ENCODE measurements at places on chromosomes 4 and X.

- no peak for DNase-seq
Observed at GRCh38 chrX:9525511-9526248, 60.8 kb downstream of the TBL1X start.

- no peak for DNase-seq
Observed at GRCh38 chr4:80036949-80037685, 35.9 kb downstream of the ANTXR2 start.

GRCh38 chr4:137376312-137376711, 156.0 kb downstream of the PCDH18 start:
- no peak for DNase-seq

DNA sequence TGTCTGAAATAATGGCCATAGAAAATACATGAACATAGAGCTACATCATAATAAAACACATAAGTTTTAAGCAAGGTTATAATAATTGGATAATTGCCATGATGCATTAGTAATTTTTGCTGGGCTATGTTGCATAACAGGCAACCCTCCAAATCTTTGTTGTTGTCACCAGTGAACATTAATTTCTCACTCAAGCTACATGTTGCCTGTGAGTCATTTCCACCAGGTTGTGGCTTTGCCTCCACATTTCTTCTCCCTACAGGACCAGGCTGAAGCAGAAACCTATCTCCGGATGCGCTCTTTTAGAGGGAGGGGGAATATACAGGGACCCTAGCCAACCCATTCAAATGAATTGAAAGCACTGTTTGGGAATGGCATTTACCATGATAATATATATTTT, 347.7 kb downstream of the GABRG1 start:
- DNase-seq = no peak

DNA sequence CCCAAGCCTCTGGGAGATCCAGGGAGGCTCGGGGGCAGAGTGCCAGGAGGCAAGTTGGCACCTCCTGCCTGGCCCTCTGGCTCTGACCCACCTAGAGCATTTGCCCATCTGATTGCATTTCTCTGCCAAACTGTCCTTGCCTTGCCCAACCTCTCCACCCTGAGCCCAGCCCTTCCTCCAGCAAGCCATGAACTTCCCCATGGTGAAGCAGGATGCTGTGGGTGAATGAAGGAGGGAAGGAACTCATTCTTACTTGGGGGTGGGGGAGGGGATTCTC, 9.3 kb upstream of the CNGA2 start:
- no peak for DNase-seq

DNA sequence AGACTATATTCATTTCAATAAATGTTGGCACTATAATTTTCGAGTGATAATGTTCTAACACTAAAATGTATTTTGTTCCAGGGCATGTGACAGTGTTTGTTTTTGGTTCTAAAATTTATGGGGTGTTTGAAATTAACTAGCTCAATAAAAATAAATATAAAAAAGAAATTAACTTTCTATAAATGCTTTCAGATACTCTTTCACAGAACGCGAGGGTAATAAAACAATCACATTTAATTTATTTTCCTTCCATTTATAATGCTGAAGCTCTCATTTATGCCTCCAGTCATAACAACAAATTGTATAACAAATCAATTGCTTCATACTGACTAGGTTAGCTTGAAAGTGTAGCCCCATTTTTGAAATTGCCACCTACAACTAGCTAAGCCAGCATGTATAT, 122.4 kb upstream of the GPM6A start:
- no peak for DNase-seq

DNA sequence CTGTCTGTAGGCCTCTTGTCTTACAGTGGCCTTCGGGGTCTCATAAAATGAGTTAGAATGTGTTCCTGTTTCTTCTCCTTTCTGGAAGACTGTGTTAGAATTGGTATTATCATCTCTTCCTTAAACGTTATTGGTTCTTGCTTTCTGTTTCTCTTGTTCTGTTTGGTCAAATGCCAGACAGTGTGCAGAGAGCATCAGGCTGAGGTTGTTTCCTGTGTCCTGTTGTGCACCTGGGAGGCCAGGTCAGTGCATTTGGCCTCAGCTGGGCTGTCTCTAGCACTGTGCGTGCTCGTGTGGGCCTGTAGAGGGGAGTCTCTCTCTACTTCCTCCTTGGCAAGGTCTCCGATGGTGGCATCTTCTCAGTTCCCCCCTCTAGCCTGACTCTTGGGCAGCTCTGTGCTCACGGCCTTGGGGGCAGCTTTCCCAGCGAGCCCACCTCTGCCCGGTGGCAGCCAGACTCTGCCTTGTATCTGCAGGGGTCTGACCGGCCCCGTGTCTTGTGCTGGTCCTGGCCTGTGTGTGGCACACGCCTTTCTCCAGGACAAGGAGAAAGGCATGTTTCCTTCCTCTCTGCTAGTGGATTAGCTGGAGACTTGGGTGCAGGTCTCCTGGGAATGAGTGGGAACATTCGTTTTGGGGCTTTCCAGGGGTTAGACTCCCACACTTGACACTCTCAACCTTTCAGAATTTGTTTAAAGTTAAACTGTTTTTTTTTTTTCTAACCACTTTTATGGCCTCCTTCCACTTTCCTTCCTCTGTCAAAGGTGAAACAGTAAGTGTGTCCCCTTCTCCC, 62.3 kb downstream of the FAM193A start:
- no peak for DNase-seq

DNA sequence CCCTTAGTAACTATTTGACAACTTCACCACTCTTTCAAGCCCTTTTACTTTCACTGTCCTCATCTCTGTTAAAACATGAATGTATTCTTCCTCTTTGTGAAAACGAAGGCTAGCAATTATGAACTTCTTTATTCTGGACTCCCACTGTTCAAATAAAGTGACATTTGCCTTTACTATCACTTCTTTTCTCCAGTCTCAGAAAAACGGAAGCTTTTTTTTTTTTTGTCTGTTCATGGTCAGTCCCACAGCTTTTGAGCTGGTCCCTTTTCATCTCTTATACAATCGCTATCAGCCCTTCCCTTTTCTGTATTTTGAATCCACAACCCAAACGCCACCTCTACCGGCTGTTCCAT, 327.7 kb downstream of the DKK2 start:
- DNase-seq = no peak

DNA sequence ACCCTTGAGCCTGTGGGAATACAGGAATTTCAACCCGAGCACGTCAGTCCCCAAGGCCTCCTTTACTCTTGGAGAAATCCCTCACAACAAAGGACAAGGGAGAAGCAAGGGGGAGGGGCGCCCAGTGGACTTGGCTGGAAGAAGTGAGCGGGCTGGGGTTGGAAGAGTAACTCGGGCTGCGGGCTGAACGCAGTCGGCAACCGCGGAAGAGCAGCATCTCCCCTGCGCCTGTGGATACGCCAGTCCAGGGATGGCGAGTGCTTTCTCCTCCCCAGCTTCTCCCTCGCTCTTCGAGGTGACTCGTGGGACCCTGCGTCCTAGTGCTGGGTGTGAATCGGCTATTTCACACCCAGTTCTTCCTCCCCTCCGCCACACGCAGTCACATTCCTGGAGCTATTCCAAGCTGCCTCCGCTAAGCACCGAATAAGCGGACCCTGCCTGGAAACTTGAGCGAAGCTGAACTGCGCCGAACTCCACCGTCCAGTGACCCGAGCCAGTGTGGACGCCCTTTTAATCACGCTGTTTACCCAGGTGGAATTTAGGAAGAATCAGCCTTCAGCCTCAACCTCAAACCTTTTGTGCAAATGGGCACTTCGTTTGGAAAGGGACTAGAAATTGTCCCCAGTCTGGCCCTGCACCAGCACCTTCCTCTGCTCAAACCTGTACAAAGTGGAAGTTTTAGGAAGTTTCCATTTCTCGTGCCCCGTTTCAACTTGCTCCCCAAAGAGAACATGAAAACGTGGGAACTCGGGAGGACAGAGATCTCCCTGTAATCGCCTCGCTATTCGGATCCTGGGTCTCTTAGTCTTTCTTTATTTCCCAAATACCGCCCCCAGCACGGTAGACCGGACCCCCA, 64.3 kb upstream of the WDR17 start:
- DNase-seq = no peak

GRCh38 chr4:81164126-81164525, 50.9 kb downstream of the PRKG2 start:
- no peak for DNase-seq

DNA sequence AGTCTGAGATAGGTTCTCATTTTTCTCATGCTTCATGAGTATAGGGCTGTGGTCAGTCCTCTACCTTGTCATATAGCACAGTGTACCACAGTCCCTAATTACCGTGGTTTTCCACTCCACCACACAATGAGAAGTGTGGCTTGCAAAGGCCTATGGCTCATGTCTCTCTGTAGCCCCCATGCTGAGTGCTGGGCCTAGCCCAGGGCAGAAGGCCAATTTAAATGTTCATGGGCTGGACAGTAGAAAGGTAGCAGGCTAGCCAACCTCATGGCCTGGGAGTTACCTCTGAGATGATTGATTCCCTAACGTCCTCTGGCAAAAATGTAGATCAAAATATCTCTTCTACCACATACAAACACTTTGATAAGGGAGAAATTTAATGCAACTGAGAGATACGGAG, 222.5 kb downstream of the AFF2 start:
- DNase-seq = no peak

- DNase-seq = no peak
Observed at GRCh38 chrX:116628464-116628863, 165.7 kb upstream of the CT83 start.

DNA sequence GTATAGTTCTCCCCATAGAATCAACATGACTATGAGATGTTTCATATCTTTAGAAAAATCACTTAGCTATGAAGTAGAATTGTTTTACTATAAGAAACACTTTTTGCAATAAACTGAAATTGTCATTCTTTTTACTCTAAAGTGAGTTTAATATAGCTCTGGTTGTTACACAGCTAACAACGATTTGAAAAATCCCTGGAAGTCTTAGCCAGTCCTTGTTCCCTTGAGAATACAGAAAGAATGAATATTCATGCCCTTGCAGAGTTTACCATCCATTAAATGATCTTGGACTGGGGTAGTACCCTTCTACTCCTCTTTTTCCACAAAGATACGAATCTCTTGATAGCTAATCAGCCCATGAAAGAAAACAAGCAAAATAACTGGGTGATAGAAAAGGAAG, 141.8 kb downstream of the JADE1 start:
- no peak for DNase-seq

- no peak for DNase-seq
Observed at GRCh38 chr4:896216-896615, 35.9 kb downstream of the GAK start.

DNA sequence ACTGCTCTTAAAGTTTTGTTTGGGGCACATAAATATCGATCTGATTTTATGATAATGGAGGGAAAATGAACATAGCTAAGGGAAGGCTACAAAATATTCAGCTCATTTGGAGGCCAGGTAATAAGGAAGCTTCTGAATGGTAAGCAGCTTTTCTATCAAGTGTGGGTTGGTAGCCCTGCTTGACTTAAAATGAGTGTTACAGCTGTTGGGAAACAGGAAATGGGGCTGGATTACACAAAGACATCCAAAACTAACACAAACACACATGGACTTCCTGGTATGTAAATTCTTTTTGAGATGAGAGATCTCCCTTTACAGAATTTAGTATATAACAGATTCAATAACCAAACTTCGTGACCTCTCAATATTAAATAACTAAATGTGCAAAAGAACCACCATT, 58.0 kb downstream of the FGF16 start:
- DNase-seq = no peak

DNA sequence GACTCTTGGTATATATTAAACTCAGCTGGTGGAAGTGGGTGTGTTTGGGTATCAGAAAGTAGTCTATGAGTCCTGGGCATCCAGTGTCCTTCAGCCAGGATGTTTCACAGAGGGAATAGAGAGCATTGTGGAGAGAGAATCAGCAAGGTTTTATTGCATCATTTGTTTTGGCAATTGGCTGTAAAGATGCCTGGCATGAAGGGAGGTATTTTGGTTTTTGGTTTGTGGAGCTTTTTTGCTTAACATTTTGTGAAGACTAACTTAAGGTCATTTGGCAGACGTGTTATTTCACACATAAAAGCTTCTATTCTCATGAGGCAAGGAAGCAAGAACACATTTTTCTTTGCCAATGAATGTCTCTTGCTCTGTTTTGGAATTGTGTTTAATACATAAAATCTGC, 71.1 kb downstream of the DCLK2 start:
- DNase-seq = no peak

- no peak for DNase-seq
Observed at GRCh38 chr4:56680266-56680665, 830 bp downstream of the HOPX start.

- DNase-seq = no peak
Observed at GRCh38 chr4:103204111-103204510, 6.0 kb upstream of the CENPE start.

DNA sequence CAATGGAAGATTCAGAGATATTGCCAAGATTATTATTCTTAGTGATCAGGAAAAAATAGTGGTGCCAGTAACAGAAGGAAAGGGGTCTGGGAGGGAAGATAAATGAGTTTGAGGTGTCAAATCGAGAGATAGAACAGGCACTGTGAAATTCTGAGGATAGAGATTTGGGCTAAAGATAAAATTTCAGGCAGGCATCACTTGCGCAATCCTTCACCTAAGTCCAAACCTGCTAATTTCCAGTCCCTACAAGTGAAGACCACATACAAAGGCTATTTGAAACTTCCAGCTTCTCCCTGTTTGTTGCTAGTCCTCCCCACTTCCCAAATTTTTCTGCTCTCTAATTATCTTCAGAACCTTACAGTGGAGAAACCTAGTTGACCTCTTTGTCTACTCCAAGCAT, 494.6 kb downstream of the MAGEE1 start:
- no peak for DNase-seq

DNA sequence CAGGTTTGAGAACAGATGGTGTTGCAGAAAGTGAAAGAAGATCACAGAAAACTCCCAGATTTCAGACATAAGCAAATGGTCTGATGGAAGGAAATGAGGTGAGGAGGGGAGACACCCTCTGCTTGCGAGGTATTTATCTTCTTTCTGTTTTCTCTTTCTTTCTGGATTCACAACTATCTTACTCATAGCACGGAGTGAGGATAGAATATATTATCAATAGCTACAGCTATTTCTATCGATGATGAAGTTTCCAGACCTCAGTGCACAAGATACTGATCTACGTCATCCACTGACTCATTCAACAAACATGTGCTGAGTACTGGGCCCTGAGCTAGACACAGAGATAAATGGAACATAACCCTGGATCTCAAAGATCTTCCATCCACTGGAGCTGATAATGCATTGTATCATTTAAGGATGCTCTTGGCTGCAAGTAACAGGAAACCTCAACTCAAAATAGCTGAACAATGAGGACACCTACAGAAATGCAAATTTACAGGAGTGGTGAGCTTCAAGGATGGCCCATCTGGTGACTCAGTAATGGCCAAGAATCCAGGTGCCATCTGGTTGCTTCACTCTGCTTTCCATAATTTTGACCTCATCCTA, 21.2 kb downstream of the SLC2A9 start:
- no peak for DNase-seq

GRCh38 chr4:54041933-54042332, 22.5 kb downstream of the CHIC2 start:
- DNase-seq = no peak

- DNase-seq = no peak
Observed at GRCh38 chrX:103236296-103236695, 18.7 kb downstream of the TCEAL8 start.

Data from stimulated activated CD8-positive, alpha-beta memory T cell treated with anti-CD3 and anti-CD28 coated beads, Interleukin-7, amount 100 ng/mL, for 24 hours (primary cell).